ENCODE measurements at places on chromosomes 7 and 10. TPM values are rescaled to one million over a fixed set of nuclear protein-coding genes. Genes with fewer than 3 reads are reported as not detected.

The BAIAP2L1 gene
- 19.4 TPM for polyA plus RNA-seq

The TEX36 gene
- not detected for polyA plus RNA-seq

The PRKAR2B gene
- 35.8 TPM for polyA plus RNA-seq

The SPDYE6 gene
- polyA plus RNA-seq, result not detected

The AGR2 gene
- 2.0 TPM for polyA plus RNA-seq

The FHIP2A gene
- 4.1 TPM for polyA plus RNA-seq

The MET gene
- 27.7 TPM for polyA plus RNA-seq

The NSUN6 gene
- 4.7 TPM for polyA plus RNA-seq

The RRP12 gene
- 21.0 TPM for polyA plus RNA-seq

The CDH23 gene
- polyA plus RNA-seq, result 5.9 TPM

The TSPAN12 gene
- 0.98 TPM for polyA plus RNA-seq

The COL13A1 gene
- polyA plus RNA-seq, result 0.46 TPM

The GIMAP7 gene
- 2.2 TPM for polyA plus RNA-seq
